Stimulated activated CD4-positive, alpha-beta T cell treated with anti-CD3 and anti-CD28 coated beads, Interleukin-4, amount 100 ng/mL, for 24 hours (primary cell): ENCODE measurements at places on chromosomes 16 and 17.
A peak's percentile ranks its signal among the peaks of the same experiment; 100 is the strongest.

- DNase-seq, result no peak
Observed at GRCh38 chr17:30340801-30341356, 7.0 kb upstream of the TMIGD1 start.

GRCh38 chr16:15571557-15571956 is 71.4 kb downstream of the MARF1 start:
- DNase-seq, result no peak

GRCh38 chr17:75488693-75489510 is 26.4 kb downstream of the CASKIN2 start:
- no peak for DNase-seq

DNA sequence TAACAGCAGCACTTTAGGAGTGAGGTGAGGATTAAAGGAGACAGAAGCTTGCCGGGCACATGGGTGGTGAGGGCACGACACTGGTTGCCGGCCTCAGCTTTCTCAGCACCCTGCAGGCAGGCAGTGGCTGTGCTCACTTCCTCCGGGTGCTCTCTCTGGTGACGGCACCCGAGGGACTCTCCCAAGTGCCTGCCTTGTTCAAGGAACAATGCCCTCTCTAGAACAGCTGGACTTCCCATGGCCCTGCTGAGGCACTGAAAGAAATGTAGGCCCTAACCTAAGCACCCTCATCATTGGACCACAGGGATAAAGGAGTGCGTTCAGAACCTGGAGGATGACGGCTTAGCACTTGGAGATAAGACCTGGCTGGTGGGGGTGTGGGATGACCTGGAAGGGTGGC is 72.7 kb downstream of the N4BP1 start:
- no peak for DNase-seq

DNA sequence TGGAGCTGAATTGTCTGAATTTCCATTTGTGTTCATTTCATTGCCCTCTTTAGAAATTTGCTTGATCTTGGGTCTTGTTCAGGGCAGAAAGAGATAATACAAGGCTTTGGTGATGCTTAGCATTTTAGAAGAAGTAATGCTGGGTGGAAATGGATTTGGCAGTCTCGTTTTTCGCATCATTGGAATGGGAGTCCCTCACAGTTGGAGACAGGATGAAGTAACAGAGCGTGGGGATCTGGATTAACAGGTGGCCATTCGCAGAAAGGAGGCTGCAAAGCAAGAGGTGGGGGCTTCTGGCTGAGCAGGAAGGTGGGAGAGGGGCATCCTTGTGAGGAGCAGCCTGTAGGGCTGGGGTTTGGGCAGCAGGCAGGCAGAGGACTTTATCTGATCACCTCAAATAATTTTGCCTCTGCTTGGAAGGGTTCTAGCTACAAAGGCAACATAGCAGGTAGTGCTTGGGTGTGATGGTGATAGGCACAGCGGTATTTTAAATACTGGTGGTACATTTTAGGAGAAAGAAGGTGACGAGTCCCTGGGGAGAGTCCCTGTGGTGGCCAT is 17.0 kb downstream of the KSR1 start:
- DNase-seq, result no peak

- peak; percentile 87 for DNase-seq
Observed at GRCh38 chr17:27471321-27472269, 15.3 kb downstream of the KSR1 start.

DNA sequence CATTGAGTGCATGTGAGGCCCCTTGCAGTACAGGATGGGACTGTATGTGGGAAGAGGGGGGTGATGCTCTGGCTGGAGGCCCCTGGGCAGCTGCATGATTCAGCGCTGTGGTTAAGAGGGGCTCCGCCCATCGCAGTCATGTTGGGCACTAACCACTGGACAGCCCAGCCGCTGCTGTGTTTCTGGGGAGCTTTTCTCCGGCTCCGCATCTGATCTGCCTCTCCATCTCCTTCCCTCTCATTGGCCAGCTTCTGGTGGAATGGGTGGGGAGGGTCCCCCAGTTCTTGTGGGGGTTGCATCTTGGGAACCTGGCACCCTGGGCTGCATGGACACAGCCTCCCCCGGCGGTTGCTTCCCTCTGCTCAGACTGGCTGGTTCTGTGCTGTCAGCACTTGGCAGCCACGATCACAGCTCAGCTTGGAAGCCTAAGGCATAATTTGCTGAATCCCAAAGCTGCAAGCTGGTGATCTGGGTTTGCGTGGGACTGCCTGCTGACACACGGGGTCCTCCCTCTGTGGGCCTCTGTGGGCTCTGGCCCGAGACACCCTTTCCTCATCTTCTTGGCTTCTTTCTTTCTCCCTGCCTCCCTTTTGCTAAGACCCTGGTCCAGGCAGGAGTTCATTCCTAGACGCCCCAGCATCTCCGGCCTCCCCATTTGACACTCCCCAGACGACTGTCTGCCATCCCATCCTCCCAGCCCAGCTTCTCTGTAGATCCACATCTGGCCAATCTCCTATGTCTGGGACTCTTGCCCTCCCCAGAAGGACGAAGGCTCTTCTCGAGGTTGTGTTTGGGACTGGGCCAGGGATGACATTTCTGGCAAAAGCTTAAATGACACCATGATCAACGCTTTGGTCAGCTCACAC is 168.3 kb downstream of the SEC14L1 start:
- no peak for DNase-seq

- DNase-seq, result no peak
Observed at GRCh38 chr16:74249846-74250245, 46.8 kb upstream of the PSMD7 start.

DNA sequence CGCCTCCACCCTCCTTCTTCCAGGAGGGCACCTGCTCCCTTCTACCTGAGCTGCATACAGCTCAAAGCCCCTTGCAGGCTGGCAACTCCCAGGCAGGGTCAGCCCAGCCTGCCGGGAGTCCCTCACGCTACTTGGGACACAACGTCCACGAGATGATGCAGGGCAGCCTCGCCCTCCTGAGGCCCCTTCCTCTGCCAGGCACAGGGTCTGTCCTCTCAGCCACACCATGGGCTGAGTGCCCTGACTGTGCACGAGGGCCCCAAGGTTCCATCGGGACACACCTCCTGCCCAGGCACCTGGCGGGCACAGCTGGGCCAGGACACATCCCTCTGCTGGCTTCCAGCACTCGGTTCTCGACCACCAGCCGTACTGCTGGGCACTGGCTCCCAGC is 30.9 kb upstream of the ZC3H18 start:
- no peak for DNase-seq

DNA sequence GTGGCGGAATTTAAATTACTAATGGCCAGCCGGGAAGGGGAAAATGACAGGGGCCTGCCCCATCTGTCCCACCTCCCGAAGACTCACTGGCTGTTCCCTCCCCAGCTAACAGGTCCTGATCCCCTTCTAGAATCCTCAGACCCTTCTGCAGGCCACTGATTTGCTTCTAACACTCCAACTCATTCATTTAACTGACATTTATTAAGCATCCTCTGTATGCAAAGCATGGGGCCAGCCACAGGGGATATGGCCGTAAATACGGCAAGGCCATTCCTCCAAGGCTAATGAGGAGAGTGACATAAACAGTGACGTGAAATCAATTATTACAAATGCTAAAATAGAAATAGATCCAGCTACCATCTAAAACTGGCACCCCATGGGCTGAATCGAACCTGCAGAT is 195.3 kb downstream of the GSG1L start:
- no peak for DNase-seq

GRCh38 chr17:61464130-61464842 is 12.1 kb downstream of the TBX4 start:
- DNase-seq, result no peak

DNA sequence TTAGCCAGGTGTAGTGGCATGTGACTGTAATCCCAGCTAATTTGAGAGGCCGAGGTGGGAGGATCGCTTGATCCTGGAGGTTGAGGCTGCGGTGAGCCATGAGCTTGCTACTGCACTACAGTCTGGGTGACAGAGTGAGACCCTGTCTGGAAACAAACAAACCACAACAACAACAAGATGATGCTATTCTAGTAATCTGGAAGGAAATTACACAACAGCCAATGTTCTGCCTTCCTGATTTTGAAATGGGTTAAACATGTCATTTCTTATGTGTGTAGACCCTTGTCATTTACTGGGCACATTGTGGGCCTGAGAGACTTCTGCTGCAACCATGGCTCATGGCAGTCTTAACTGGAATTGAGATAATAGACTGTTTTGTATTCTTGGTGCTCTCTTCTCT is 5.9 kb downstream of the COQ7 start:
- DNase-seq, result no peak

DNA sequence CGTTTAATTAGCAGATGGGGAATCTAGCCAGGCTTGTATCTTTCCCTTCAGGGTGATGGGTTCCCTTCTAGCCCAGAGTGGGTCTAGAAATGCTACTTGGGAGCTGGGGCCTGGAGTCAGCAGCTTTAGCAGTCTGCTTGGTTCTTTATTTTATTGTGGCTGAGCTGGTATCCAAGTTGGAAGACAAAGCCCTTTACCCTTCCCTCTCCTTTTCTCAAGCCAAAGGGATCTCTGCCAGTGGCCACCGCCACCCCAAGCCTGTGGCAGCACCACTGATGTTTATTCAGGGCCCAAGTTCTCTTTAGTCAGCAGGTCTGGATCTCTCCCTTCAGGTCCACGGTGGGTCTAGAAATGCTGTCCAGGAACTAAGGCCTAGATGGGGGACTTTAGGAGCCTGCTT is 215.2 kb downstream of the SPECC1 start:
- no peak for DNase-seq

DNA sequence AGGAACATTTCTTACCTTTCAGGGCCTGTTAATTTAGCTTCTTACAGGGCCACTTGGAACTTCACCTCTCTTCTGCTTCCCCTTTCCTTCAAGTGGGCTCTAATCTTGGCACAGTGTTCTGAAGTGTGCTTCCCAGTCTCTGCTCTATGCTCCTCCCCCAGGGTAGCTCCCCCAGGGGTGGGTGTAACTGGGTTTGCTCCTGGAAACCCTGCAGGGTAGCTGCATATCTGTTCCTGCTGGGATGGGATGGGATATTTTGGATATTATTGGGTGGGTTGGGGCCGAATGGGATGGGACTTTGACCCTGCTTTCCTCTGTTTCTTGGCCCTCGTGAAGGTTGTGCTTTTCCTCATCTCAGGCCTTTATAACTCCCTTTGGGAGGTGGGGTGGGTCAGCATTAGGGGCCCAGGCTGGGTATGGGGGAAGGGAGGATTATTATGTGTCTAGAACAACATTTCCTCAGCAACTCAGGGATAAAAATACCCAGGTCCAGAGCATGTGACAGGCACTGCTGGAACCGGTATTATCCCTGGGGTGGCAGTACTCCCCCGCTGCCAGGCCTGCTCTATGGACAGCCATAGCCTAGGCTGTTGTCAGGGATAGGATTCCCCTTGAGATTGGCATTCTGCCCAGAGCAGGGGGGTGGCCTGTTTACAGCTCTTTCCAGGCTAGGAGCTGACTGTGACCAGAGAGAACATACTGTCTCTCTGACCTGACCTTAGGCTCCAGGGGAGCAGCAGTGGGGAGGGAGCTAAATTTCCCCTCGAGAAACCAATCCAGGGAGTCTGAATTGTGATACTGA is 5.0 kb downstream of the NFE2L1 start:
- DNase-seq, result no peak

GRCh38 chr16:87812200-87812656 is 46.4 kb upstream of the KLHDC4 start:
- no peak for DNase-seq

DNA sequence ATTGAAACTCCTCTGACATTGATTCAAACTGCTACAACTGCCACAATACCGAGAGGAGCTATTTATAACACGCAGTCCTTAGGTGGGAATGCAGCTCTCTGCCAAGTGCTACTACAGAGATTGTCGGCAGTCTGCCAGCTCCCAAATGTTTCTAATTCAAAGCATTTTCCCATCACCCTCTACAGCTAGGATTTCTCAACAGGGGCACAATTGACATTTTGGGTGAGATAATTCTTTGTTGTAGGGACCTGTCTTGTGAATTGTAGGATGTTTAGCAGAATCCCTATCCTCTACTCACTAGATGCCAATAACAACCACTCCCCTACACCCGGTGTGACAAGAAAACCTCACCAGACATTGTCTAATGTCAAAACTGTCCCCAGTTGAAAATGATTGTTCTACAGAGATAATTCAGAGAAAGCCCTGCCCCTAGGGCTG is 7.8 kb upstream of the N4BP1 start:
- no peak for DNase-seq

- DNase-seq, result no peak
Observed at GRCh38 chr16:56539656-56540055, 19.8 kb upstream of the BBS2 start.

DNA sequence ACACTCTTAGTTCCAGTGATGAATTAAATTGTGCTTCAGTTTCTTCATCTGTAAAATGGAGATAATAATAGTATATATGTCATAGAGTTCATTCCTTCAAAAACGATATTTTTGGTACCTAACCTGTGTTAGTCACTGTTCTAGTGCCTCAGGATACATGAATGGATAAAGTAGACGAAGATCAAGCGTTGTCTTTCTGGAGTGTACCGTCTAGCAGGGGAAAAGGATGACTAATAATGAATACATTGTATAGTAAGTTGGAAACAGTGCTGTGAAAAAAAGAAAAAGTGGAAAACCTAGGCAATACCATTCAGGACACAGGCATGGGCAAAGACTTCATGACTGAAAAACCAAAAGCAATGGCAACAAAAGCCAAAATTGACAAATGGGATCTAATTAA is 8.6 kb downstream of the KRT10 start:
- no peak for DNase-seq

- no peak for DNase-seq
Observed at GRCh38 chr16:70740914-70741782, 55.3 kb upstream of the MTSS2 start.

GRCh38 chr17:64145375-64145750 is 15.4 kb upstream of the ERN1 start:
- DNase-seq, result no peak

GRCh38 chr17:82710499-82711232 is 5.8 kb upstream of the FN3KRP start:
- DNase-seq, result no peak

- DNase-seq, result no peak
Observed at GRCh38 chr16:75267631-75268264, 16.3 kb upstream of the BCAR1 start.

- DNase-seq, result no peak
Observed at GRCh38 chr16:50254072-50254471, 12.3 kb upstream of the ADCY7 start.

- DNase-seq, result no peak
Observed at GRCh38 chr16:77467821-77468335, 33.0 kb upstream of the ADAMTS18 start.

- DNase-seq, result no peak
Observed at GRCh38 chr16:81265658-81266451, 27.4 kb downstream of the BCO1 start.

- no peak for DNase-seq
Observed at GRCh38 chr17:72189768-72190593, 69.2 kb downstream of the SOX9 start.

DNA sequence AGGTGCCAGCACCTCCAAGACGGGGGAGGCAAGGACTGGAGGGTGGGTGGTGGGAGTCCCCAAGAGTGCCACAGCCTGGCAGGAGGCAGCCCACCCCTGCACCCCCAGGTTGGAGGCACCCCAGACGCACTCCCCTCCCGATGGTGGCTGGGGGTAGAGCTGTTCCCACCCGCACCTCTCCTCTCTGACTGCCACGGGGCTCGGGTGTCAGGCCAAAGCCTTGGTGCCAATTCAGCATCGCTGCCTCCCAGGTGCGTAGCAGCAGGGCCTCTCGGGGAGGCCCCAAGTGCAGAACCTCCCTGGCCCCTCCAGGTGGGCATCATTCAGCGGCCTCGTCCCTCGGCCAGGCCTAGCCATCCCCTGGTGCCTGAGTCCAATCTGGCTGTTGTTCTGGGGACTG is 81.1 kb downstream of the ENGASE start:
- DNase-seq, result no peak
